ENCODE measurements at places on chromosomes 5 and 9. TPM values are rescaled to one million over a fixed set of nuclear protein-coding genes. Genes with fewer than 3 reads are reported as not detected.

Gene LRRC19
- polyA plus RNA-seq = not detected

Gene FOXD4L4
- polyA plus RNA-seq = not detected

Gene MED10
- polyA plus RNA-seq = 34.2 TPM

Gene PCDHB10
- polyA plus RNA-seq = 0.40 TPM

Gene PDE6A
- polyA plus RNA-seq = not detected

Gene C7
- polyA plus RNA-seq = 22.4 TPM

Gene CNTNAP3
- polyA plus RNA-seq = 2.8 TPM

Gene OR1J1
- polyA plus RNA-seq = not detected

Gene KIF4B
- polyA plus RNA-seq = not detected

Gene DAPK1
- 9.0 TPM for polyA plus RNA-seq

Gene CCNO
- 6.7 TPM for polyA plus RNA-seq

Gene ASTN2
- 3.1 TPM for polyA plus RNA-seq

Gene PCDHA7
- polyA plus RNA-seq = 0.18 TPM

All from stomach (tissue), 19 donors.